GM03348 (cell line): ENCODE measurements at places on chromosomes 12 and 14.

DNA sequence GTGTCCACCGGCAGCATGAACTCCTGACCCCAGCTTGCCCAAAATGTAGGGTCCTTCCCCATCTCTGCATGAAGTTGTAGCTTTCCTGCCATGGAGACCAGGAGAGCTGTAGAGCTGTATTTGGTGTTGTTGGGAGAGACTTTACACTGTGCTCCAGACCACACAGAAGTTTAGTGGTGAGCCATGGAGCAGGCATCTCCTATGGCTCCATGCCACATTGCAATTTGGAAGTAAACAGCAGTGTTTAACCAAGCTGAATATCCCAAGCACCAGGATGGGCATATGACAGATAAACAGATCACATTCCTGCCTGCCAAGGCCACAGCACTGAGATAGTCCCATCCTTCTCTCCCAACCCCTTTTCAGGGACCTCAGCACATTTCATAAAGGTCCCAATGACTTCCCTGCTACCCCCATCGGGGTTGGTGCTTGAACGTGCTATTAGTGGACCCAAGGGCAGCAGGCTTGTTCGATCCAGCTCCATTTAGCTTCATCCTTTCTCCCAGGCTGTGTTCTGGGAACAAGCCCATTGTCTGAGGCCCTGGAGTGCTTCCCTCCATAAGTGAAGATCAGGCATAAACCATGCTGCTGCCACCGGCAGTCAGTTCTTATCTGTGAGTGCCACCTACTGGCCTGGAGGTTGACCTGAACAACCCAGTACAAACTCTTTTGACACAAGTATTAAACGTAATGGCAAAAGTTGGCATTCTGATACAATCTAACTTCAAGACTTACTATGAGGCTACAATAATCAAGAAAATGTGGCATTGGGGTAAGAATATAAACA, 172.3 kb upstream of the ATXN7L3B start:
- DNase-seq, result no peak

DNA sequence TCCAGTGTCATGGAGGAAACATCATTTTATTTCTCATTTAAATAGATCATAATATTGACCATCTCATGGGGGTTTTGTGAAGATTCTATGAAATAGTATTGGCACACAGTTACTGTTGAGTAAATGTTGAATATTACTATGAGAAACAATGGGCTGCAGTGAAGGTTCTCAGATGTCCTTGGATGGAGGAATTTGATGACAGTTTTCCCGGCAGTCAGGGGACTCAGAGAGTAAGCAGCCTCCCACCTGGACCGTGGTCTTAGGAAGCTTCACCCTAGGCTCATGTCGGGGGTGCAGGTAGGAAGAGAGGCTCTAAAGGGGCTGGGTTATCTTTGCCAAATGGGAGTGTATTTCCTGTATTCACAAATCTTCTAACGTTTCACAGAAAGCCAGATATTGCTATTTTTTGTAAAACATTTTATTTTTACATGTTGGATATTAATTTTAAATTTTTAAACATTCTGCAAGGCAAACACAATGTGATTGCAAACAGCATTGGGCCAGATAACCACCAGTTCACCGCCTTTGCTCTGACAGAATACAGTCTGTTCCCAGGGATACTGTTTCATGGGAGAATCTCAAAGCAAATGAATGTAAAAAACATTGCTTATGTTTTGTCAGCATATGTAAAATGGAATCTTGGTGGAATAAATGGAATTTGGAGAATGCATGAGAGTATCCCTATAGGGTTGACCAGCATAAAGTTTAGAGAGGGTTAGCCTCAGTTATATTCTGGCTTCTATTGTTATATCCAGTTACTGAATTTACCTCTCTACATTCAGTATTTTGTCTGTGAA, 380.8 kb upstream of the TMEM132C start:
- DNase-seq, result no peak

DNA sequence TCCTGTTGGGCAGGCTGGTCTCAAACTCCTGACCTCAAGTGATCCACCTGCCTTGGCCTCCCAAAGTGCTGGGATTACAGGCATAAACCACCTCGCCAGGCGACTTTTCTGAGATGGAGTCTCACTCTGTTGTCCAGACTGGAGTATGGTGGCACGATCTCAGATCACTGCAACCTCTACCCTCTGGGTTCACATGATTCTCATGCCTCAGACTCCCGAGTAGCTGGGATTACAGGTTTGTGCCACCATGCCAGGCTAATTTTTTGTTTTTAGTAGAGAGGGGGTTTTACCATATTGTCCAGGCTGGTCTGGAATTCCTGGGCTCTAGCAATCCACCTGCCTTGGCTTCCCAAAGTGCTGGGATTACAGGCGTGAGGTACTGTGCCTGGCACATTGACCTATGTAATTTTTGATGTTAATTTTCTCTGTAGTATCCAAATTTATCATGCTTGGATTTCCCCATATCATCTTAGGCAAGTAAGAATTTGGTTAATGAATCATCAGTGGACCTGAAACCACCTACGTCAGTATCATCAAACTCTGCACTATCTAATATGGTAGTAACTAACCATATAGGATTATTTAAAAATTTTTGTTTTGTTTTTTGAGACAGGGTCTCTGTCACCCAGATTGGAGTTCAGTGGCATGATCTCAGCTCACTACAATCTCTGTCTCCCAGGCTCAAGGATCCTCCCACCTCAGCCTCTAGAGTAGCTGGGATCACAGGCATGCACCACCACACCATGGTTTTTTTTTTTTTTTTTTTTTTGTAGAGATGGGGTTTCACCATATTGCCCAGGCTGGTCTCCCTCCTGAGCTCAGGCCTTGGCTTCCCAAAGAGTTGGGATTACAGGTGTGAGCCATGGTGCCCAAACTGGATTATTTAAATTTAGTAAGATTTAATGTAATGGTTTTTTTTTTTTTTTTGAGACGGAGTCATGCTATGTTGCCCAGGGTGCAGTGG, 11.9 kb upstream of the ATP5F1B start:
- no peak for DNase-seq

GRCh38 chr14:75764020-75764419, 103.0 kb downstream of the TTLL5 start:
- no peak for DNase-seq

DNA sequence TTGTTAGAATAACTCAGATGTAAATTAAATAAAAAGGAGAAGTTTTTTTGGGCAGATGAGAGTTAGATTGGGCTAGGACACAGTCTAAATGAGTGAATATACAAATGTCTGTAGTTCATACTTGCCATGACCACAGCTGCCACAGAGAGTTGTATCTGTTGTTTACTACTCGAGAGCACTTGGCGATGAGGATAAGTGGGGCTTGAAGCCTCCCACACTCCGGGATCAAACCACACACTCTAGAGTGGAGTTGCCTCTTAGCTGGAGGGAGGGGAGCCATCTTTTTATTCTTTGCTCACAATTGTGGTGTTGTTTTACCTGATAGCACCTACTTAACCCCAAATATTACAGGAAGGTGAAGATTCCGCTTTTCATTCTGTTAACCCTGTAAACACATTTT, 27.5 kb downstream of the BEST3 start:
- no peak for DNase-seq

- no peak for DNase-seq
These were observed 298.1 kb upstream of the TMPO start for GRCh38 chr12:98217257-98217656.

DNA sequence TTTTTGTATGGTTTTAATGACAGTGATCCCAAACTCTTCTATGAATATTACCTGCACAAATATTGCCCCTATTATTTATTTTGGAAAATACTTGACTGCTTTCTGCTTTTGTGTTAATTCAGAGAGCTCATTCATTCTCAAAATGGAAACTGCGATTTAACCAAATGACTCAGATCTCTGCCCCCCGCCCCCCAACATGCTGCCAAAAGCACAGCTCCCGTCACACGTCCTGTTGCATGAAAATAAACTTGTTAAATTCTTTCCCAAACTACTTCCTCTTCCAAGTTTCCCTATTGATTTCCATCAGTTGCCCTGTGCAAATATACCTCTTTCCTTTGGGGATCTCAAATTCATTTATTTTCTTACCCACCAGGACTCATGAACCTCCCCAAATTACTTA, 18.0 kb upstream of the NRDE2 start:
- no peak for DNase-seq

DNA sequence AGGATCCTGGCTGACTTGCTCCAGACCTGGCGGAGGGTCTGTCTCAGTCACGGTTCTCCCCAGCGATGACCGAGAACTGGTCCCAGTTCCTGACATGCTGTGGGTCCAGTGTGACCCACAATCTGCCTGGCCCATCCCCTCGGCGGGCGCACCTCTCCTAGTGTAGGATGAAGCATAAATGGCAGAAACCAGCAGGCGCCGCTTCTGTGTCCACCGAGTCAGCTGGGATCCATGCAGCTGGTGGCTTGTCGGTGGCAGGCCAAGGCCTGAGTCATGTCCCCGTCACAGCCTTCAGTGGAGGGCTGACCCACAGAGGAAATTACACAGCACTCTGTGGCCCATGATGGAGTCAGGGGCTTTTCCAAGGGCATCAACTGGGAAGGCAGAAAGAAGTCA, 38.5 kb downstream of the NFKBIA start:
- peak; percentile 38 for DNase-seq

DNA sequence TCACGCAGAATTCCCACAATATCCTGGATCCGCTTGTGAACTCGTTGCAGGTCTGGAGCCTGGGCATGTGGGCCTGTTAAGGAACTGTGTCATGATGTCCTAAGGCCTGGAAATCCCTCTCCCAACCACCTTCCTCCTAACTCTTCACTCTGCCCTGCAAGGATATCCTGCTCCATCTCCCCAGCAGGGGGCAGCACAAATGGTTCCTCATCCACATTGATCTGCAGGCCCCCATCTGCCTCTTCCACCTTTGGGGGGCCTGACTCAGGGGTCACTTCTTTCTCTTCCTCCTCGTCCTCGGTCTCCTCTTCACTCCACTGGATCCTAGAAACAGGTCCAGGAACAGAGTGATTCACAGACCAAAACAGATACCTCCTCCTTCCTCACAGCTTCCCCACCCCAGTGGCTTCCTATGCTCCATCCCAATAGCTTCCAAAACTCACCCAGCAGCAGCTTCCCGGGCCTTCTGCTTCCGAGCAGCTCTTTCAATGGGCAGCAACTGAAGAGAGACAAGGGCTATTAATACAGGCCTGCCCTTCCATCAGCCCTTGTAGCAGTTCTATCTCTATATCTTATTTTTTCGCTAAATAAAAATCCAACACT, 4.5 kb downstream of the NOP2 start:
- peak; percentile 74 for DNase-seq

GRCh38 chr12:94553130-94553519, 93.5 kb upstream of the CEP83 start:
- peak; percentile 48 for DNase-seq

- no peak for DNase-seq
These were observed 224.3 kb downstream of the NEDD1 start for GRCh38 chr12:97131220-97131981.

DNA sequence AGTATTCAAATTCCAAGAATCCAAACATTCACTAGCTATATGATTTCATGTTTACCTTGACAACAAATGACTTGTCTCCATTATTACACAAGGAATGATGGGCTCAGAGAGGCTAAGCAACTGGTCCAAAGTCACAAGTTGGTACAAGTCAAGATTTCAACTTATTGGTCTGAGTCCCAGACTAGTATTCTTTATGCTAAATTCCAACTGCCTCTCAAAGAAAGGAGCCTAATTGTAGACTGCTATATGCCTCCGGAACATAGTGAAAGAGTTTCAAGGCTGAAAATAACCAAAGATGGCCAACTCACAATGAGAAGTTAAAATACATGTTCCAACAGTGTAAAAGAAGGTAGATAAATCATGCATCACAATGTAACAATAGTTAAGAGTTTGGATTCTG, 7.5 kb downstream of the BTG1 start:
- no peak for DNase-seq

DNA sequence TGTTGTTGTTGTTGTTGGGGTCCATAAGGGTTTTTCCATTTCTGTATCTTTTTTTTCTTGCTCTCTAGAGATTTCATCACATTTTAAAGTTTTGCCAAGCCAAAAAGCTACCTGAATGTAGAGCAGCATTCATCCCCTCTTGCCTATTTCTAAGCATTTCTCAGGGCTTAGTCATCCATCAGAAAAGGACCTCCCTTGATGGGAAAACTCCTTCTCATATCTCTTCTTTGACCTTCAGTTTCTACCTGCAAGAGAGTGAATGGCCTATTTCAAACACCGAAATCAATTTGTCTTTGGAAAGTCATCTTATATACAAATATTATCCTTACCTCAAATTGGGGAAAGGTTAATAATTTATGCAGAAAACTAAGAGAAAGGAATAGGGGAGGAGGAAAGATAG, 4.5 kb downstream of the MYBPC1 start:
- no peak for DNase-seq

DNA sequence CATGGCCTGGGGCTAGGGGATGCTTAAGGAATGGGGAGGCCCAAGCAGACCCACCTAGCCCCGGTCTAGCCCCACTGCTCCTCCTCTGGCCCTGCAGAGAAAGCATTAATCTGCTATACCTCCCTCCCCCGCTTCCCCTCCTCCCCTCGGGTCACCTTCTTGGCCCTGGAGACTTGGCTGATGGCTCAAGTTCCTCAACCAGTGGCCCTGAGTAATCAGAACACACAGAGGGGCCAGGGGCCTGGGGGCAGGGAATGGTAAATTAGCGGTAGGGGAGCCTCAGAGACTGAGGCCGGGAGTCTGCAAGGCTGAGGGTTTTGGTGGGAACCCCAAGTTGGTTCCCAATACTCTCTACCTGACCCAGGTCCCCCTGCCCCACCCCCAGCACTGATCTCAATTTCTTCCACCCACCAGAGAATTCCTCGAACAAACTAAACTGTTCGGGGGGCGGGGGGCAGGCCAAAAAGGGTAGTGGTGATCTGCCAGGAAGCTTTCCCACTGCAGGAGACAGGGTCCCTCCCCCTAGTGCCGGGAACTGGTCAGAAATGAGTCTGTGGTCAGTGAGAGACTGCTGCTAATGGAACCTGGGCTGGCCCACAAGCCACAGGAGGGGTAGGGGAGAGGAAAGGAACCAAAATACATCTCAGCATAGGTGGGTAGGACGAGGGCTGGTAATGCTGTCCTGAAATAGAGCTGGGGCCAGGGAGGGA, 12.8 kb upstream of the SMARCD1 start:
- no peak for DNase-seq

DNA sequence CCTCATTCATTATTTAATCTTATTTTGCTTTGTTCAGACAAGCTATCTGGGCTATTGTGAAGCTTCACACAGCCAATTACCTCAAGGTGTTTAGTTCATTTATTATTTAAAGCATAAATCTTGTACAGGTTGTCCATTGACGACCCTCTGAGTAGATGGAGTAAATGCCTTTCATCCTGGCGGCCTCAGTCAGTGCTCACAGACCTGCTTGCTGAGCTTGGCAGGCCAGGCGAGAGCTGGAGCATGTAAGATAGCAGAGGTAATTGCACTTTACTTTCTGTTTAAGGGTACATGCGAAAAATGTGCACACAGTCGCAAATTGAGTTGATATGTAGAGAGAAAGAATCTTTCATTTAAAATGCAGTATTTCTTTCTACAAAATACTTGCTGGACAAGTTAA, 224.4 kb downstream of the NPAS3 start:
- DNase-seq, result no peak
